ENCODE measurements at places on chromosomes 4 and X.

DNA sequence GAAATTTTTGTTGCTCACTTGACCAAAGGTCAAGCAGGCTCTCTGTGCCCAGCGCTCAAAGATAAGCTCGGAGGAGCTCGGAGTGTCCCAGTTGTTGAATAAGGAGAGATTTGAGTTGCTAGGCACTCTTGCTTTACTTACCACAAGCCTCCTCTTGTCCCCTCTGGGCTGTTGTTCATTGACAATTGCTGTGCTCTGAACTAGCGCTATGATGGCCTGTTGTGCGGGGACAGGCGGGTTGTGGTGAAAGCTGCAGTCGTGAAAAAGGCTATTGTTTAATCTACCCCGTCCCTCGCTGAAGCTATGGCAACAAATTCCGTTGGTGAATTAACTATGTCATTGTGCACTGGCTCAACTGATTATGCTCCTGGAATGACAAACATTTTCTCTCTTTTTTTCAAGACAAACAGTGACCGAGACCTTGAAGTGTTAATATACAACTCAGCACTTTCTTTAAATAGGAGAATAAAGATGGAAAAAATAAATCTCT lies 21.0 kb upstream of the POLA1 start:
- DNase-seq = no peak

DNA sequence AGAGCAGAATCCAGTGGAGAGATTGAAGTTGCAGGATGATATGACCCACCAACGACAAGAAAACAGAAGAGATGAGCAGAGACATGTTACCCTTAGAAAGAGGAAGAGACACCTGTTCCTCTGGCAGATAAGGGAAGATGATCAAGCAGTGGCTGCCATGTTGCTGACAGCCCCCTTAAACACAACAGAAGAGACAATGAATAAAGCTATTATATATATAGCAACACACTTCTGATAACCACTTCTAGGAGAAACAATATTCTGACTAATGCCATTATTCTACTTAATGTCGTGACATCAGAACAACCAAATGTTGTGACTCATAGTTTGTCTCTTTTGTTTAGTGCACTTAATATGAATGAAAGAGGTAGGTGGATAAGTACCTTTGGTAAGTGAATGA lies 44.9 kb downstream of the SH3RF1 start:
- DNase-seq = no peak

DNA sequence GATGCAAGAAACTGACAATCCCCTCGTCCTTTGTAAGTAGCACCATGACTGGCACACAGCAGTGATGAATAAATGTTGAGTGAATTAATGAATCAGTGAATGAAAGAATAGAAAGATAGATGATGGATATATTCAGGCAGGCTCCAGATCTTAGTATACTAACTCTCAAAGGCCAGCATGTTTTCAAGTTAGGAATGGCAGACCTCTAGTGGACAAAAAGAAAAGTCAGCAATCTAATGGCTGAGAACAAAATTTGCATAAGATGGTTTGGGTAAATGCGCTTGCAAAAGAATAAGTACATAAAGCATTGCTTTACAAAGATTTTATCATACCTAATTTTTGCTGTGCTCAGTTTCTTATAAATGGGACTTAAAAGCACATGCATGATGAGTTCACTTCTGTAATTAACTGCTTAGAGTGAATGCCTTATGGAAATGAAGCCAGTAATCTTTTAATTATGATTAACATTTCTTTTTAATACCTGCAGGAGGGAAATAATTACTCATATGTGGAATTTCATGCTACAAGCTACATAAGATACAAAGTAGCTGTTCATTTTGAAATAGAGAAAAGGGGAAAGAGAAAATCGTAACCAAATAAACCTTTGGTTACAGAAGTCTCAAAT lies 126.9 kb upstream of the GPRIN3 start:
- no peak for DNase-seq

GRCh38 chr4:130146773-130147172 lies 1050.8 kb downstream of the C4orf33 start:
- no peak for DNase-seq

- no peak for DNase-seq
Observed at GRCh38 chrX:69024931-69025330, 140.3 kb downstream of the PJA1 start.

DNA sequence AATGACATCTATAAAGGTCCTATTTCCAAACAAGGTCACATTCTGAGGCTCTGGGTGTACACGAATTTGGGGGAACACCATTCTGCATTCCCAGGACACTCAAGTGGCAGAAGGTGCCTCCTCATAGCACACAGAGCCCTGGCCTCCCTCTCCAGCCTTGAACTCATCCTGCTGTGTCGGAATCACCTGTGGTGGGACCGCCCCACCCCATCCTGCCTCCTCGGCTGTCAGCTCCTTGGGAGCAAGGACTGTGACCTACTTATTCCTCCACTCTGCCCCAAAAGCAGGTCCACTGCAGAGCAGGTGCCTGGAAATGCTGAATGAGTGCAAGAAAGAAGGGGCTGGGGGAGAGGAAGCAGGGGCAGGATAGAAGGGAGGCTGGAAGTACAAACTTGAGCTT lies 33.5 kb downstream of the HTRA3 start:
- no peak for DNase-seq

DNA sequence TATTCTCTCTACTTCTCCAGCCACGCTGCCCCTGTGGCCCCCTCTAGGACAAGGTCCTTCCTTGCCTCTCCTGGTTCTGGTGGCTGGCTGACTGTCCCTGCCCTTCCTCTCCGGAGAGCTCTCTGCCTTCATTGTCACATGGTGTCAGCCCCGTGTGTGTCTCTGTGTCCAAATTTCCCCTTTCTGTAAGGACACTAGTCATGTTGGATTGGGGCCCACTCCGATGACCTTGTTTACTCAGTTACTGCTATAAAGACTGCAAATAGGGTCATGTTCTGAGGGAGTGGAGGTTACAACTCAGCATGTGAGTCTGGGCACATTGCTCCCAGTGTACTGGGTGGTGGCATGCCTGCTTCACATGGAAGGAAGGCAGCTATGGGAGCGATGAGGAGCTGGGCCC lies 129.5 kb upstream of the PSAPL1 start:
- no peak for DNase-seq

- no peak for DNase-seq
Observed at GRCh38 chrX:14872355-14872754, 514 bp downstream of the FANCB start.

DNA sequence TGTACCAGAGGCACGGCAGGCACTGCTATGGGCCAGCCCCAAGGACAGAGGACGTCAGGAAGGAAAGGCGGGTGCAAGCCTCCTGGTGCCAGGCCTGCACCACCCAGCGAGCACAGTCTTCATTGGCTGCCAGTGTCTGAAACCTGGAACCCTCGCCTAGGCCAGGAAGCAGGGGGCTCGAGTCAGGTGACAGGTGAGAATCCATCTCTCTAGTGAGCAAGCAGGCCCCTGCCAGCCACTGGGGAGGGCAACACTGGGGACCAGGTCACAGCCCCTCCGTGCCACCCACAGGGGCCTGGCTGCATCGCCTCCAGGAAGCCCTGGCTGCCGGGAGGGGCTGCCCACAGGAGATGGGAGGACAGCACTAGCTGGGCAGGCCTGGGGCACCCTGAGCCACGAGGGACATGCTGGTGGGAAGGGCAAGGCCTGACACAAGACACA lies 6.9 kb upstream of the HAUS3 start:
- DNase-seq = no peak

- no peak for DNase-seq
Observed at GRCh38 chr4:54475546-54475945, 182.2 kb upstream of the KIT start.

GRCh38 chr4:62243895-62244294 lies 1043.8 kb downstream of the ADGRL3 start:
- no peak for DNase-seq

DNA sequence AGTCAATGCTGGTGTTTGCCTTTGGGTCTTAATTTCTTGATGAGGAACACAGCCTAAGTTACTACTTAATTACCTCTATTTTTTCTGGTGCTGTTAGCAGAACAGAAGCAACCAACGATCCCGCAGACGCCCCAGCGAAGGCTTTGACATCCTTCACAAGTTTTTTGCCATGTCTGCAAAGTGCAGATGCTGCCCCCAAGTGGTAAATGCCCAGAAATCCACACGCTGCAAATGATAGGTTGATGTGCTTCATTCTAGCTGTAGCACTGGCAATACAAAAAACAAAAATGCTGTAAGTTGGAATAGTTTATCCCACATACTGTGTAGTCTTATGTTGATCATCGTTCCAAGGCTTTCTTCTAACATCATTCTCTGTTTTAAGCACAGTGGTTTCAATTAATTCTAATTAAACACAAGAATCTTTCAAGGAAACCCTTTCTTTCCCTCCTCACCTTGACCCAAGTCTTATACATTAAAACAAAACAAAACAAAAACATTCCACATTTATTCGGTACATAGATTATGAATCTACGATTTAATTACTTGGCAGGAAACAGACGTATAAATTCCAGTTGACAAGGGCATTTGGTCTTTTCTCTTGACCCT lies 1.2 kb downstream of the PNPLA4 start:
- peak; percentile 39 for DNase-seq

- no peak for DNase-seq
Observed at GRCh38 chr4:17635056-17635455, 20.6 kb downstream of the MED28 start.

GRCh38 chr4:108346818-108347210 lies 178.1 kb upstream of the LEF1 start:
- DNase-seq = no peak

- no peak for DNase-seq
Observed at GRCh38 chrX:9211269-9211668, 177.3 kb upstream of the FAM9B start.

DNA sequence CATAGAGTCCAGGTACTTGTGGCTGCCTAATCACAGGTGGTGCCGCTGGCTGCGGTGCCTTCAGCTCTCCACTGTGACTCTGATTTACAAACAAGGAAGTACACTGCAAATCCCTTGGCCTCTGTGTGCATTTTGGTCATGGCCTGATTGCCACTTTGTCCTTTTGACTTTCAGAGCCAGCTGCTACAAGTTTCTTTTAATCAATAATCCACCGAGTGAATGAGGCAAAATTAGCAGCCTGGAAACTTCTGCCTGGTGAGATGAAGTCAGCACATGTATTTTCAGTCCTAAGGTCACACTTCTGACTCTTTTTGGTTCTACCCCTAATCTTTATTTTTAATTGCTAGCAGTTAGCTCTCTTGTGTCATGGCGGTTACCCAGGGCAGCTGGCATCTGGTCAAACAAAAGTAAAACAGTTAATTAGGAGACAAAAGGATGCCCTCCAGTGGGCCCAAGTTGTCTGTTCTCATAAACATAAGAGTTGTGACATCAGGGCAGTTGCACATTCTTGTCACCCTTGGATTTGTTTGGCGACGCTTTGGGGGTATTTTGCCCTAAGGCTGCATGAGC lies 62.3 kb upstream of the LNX1 start:
- no peak for DNase-seq

DNA sequence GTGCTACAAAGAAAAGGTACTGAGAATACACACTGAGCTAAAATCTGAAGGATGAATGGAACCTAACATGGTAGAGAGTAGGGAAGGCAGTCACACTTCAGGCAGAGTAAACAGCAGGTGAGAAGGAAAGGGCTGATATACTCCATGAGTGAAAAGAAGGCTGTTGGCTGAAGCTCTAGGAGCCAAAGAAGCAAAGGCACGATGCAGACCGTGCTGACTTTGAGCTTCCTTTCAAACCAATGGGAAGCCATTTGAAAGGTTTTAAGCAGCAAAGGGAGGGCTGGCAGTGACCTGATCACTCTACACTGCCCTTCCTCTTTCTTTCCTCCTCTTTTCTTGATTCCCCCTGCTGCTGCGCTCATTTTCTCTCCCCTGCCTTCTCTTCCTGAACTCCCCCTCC lies 66.4 kb downstream of the TMEM154 start:
- no peak for DNase-seq

All from liver (tissue), 10 donors.